ENCODE measurements at places on chromosomes 11 and 22. TPM values are rescaled to one million over a fixed set of nuclear protein-coding genes. Genes with fewer than 3 reads are reported as not detected.

KRTAP5-9 gene
- polyA plus RNA-seq = 0.48 TPM

PPFIBP2 gene
- polyA plus RNA-seq = 5.6 TPM

BDNF gene
- 0.52 TPM for polyA plus RNA-seq

XKR3 gene
- polyA plus RNA-seq = 0.16 TPM

CCDC117 gene
- 18.8 TPM for polyA plus RNA-seq

DRG1 gene
- polyA plus RNA-seq = 45.5 TPM

ELFN2 gene
- 1.5 TPM for polyA plus RNA-seq

CARD16 gene
- polyA plus RNA-seq = 75.7 TPM

EIF3F gene
- 266 TPM for polyA plus RNA-seq

MFRP gene
- polyA plus RNA-seq = 0.05 TPM

GRCh38 chr11:91209306-91209705, 986.5 kb upstream of the CHORDC1 start:
- no peaks in the 10 kb centered on the region for H3K36me3 ChIP-seq
- H3K27me3 ChIP-seq = no peaks in the 10 kb centered on the region
- no peaks in the 10 kb centered on the region for H3K4me1 ChIP-seq
- no peak overlapping the region for H3K4me3 ChIP-seq
- no peak overlapping the region for H3K27ac ChIP-seq

GRCh38 chr11:64117763-64118459, 48.0 kb downstream of the MACROD1 start:
- no peak overlapping the region for H3K4me3 ChIP-seq
- H3K27ac ChIP-seq = no peak overlapping the region

DNA sequence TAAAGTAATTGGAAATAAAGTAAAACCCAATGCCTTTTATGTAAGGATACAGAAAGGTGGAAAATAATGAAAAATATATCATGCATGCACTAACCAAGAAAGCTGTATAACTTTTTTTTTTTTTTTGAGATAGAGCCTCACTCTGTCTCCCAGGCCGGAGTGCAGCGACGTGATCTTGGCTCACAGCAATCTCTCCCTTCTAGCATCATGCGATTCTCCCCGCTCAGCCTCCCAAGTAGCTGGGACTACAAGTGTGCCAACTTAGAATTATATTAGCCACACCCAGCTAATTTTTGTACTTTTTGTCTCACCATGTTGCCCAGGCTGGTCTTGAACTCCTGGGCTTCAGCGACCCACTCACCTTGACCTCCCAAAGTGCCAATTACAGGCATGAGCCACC, 4.5 kb downstream of the GGT5 start:
- H3K4me3 ChIP-seq = no peak overlapping the region
- DNase-seq = no peak
- H3K27me3 ChIP-seq = no peaks in the 10 kb centered on the region
- H3K27ac ChIP-seq = no peak overlapping the region
- H3K36me3 ChIP-seq = no peaks in the 10 kb centered on the region

- H3K4me3 ChIP-seq = no peak overlapping the region
- H3K4me1 ChIP-seq = peaks cover 7% of the 10 kb centered on the region
- no peak for DNase-seq
Observed at GRCh38 chr11:9571763-9572115, 1.7 kb upstream of the WEE1 start.

DNA sequence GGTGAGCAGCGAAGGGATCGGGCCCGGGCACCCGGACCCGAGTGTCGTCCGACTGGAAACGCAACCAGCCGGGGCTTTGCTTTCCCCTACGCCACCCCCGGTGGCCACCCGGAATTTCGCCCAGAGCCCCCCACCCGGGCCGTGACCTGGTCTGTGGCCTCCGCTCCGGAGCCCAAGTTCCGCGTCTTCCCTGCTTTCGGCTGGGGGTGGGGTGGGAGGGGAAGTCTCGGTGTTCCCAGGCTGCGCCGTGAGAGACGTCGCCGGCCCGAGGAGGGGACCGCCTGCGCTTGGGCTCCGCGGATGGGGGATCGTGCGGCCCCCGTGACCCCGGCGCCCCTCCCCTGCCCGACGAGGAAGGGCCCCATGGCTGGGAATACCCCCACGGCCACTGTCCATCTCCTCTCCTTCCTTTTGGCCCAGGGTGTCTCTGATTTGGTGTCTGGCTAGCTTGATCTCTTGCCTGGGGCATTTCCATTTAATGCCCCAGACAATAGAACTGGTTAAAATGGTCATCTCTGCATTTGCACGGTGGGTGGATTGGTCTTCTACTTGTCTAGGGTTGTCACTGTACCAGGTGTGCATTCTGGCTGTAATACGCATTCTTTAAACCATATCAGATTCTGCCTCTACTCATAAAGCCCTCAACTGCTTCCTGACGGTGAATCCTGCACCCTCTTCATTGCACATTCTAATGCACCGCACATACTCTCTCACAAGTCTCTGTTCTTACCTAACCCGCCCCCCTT, 789 bp downstream of the SIK2 start:
- DNase-seq = peak; percentile 75
- H3K27me3 ChIP-seq = no peaks in the 10 kb centered on the region
- peak overlapping the region; percentile 86 for H3K27ac ChIP-seq

- H3K36me3 ChIP-seq = no peaks in the 10 kb centered on the region
- no peak overlapping the region for H3K4me3 ChIP-seq
- no peaks in the 10 kb centered on the region for H3K4me1 ChIP-seq
- H3K27ac ChIP-seq = no peak overlapping the region
- no peaks in the 10 kb centered on the region for H3K27me3 ChIP-seq
Observed at GRCh38 chr11:124082371-124082770, 32.9 kb upstream of the VWA5A start.

DNA sequence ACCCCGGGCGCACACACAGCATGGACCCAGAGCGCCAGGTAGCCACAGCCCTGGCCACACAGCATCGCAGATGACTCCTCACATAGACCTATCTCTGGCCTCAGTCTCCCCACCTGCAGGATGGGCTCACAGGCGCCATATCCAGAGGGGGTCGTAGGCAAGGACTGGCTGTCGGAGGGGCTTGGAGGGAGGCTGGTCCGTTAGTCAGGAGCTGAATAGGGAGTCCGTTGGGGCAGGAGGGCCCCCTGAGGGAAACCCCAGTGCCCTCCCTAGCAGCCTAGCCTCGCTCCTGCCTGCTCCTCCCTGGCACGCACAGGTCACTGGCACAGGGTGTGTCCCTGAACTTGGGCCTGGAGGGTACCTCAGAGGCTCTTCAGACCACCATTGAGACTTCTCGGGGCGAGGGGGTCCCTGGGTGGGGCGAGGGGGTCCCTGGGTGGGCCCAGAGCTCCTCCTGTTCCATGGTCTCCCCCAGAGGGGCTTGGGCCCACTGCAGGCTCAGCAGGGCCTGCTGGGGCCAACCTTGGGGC, 2.0 kb downstream of the PLXNB2 start:
- DNase-seq = no peak
- H3K36me3 ChIP-seq = no peaks in the 10 kb centered on the region
- peak overlapping the region; percentile 58 for H3K27ac ChIP-seq
- H3K4me3 ChIP-seq = peak overlapping the region; percentile 47
- H3K4me1 ChIP-seq = peaks cover 13% of the 10 kb centered on the region
- peaks cover 45% of the 10 kb centered on the region for H3K27me3 ChIP-seq

DNA sequence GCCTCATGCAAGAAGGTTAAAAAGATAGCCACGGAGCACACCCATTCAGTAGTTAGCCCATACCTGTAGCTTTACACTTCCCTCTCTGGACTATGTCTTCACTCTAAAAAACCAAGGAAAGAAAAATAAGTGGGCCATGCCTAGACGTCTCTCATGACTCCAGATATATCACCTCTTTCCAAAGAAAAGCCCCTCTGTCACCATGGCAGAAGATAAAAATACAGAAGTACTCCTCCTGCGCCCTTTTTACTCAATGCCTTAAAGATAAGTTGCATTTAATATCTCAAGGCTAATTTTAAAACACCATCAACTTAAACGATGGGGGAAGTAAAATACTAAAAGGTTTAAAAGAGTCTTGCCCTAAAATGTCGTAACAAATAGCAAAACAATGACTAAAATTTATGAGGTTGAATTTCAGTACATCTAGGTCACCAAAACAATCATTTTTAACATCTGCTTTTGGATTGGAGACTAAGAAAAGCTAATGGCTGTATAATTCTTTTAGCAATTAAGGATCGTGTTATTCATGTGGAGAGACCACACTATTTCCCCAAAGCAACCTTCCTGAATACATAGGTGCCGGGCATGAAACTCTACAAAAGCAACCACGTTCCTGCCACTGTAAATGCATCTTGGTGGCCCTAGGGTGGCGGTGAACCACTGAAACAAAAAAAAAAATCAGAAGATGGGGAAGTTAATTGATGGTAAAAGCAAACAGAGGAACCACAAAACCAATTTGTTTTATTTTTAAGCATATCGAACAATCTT, 46.0 kb downstream of the CELF1 start:
- DNase-seq = no peak
- H3K36me3 ChIP-seq = no peaks in the 10 kb centered on the region
- no peak overlapping the region for H3K27ac ChIP-seq
- H3K27me3 ChIP-seq = no peaks in the 10 kb centered on the region
- no peak overlapping the region for H3K4me3 ChIP-seq

- H3K27ac ChIP-seq = no peak overlapping the region
- H3K4me3 ChIP-seq = no peak overlapping the region
- H3K4me1 ChIP-seq = no peaks in the 10 kb centered on the region
- no peaks in the 10 kb centered on the region for H3K27me3 ChIP-seq
- no peaks in the 10 kb centered on the region for H3K36me3 ChIP-seq
Observed at GRCh38 chr11:16456366-16456765, 100.0 kb upstream of the SOX6 start.

- H3K27ac ChIP-seq = no peak overlapping the region
- H3K36me3 ChIP-seq = no peaks in the 10 kb centered on the region
- no peaks in the 10 kb centered on the region for H3K4me1 ChIP-seq
Observed at GRCh38 chr11:124036666-124037065, 4.5 kb downstream of the OR10G7 start.

GRCh38 chr22:19843857-19844376, 10.8 kb downstream of the GNB1L start:
- DNase-seq = no peak
- H3K27me3 ChIP-seq = no peaks in the 10 kb centered on the region
- peaks cover 26% of the 10 kb centered on the region for H3K4me1 ChIP-seq
- no peak overlapping the region for H3K27ac ChIP-seq
- H3K36me3 ChIP-seq = peaks cover 10% of the 10 kb centered on the region

DNA sequence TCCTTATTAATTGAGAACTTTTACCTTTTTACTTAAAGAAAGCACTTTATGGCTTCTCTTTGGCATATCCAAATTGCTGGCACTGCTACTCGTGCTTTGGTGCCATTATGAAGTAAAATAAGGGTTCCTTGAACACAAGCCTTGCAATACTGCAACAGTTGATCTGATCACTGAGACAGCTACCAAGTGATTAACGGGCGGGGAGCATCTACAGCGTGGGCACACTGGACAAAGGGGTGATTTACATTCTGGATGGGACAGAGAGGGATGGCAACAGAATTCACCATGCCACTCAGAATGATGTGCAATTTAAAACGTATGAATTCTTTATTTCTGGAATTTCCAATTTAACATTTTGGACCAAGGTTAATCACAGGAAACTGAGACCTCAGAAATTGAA, 7.7 kb downstream of the CHRDL2 start:
- no peak overlapping the region for H3K27ac ChIP-seq
- no peak overlapping the region for H3K4me3 ChIP-seq
- no peaks in the 10 kb centered on the region for H3K4me1 ChIP-seq
- DNase-seq = no peak
- H3K36me3 ChIP-seq = no peaks in the 10 kb centered on the region

DNA sequence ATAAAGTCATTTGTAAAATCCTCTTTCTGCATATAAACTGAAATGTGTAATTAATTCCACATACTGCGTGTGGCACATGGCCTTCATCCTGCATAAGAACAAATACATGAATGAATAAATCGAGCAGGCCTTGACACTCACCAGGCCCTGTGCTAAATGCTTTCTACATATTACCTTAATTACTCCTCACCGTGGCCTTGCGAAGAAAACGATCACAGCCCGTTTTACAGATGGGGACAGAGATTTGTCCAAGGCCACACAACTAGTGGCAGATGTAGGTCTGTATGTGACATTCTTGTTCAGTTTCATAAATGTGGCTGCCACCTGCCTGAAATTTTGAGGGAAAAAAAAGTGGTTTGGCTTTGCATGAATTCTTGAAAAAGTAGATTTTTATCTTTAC, 5.8 kb upstream of the CCND1 start:
- no peak overlapping the region for H3K4me3 ChIP-seq
- peaks cover 82% of the 10 kb centered on the region for H3K27me3 ChIP-seq
- no peak for DNase-seq
- H3K36me3 ChIP-seq = no peaks in the 10 kb centered on the region
- no peak overlapping the region for H3K27ac ChIP-seq

DNA sequence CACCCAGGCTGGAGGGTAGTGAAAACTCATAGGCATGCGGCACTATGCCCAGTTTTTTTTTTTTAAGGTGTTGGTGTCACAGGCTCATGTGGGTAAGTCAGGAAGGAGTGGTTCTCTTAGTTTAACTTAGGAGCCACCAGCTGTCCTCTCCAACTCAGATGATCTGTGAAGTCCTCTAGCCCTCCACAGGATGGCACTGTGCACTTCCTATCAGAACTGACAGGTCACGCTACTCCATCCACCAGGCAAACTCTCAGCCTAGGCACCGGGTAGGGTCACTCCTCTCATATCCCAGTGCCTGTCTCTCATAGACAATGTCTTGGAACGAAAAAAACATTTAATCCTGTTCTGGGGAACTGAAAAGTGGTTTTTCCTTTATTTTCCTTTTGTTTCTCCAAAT, 16.5 kb downstream of the NAP1L4 start:
- H3K4me3 ChIP-seq = no peak overlapping the region
- H3K4me1 ChIP-seq = no peaks in the 10 kb centered on the region
- peaks cover 52% of the 10 kb centered on the region for H3K36me3 ChIP-seq
- H3K27me3 ChIP-seq = no peaks in the 10 kb centered on the region

DNA sequence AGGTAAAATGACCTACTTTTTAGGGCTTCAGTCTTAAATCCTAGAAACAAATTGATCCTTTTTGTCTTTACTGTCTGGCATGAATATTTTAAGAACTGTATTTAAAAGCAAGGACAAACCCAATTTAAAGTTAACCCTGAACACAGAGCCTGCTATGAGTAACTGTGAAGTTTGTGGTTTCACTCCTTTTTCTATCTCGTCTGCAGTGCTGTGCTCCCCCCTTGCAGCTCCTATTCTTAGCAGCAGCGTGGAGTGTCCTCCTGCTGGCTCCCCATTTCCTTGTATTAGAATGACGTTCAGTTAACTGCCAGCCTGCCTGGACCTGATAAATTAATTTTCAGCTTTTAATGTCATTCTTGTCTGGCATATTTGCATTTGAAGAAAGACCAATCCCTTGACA, 40.0 kb upstream of the LRRC4C start:
- H3K27ac ChIP-seq = no peak overlapping the region
- no peaks in the 10 kb centered on the region for H3K4me1 ChIP-seq
- no peak overlapping the region for H3K4me3 ChIP-seq

Measured in thymus (tissue), 14 donors.